ENCODE measurements at places on chromosomes 6 and 20. TPM values are rescaled to one million over a fixed set of nuclear protein-coding genes. Genes with fewer than 3 reads are reported as not detected.

Gene PTCHD4
- total RNA-seq: 5.8 TPM

Gene TFAP2D
- total RNA-seq: not detected

Gene PAX1
- total RNA-seq: not detected

Gene ZNFX1
- total RNA-seq: 29.5 TPM

Gene MCUR1
- 7.4 TPM for total RNA-seq

Gene APOBEC2
- not detected for total RNA-seq

Gene TPX2
- total RNA-seq: 21.0 TPM

Gene NEDD9
- 13.6 TPM for total RNA-seq

Gene FAM184A
- 1.7 TPM for total RNA-seq

Gene TUBB2B
- 5.1 TPM for total RNA-seq

Gene SIRPD
- not detected for total RNA-seq

Gene RWDD1
- 22.8 TPM for total RNA-seq

Gene DUSP15
- total RNA-seq: not detected

Gene SLC17A9
- total RNA-seq: 6.4 TPM

Gene POLR3F
- total RNA-seq: 20.5 TPM

Gene C4A
- total RNA-seq: 46.0 TPM
